ENCODE measurements at places on chromosomes 7 and 10.

DNA sequence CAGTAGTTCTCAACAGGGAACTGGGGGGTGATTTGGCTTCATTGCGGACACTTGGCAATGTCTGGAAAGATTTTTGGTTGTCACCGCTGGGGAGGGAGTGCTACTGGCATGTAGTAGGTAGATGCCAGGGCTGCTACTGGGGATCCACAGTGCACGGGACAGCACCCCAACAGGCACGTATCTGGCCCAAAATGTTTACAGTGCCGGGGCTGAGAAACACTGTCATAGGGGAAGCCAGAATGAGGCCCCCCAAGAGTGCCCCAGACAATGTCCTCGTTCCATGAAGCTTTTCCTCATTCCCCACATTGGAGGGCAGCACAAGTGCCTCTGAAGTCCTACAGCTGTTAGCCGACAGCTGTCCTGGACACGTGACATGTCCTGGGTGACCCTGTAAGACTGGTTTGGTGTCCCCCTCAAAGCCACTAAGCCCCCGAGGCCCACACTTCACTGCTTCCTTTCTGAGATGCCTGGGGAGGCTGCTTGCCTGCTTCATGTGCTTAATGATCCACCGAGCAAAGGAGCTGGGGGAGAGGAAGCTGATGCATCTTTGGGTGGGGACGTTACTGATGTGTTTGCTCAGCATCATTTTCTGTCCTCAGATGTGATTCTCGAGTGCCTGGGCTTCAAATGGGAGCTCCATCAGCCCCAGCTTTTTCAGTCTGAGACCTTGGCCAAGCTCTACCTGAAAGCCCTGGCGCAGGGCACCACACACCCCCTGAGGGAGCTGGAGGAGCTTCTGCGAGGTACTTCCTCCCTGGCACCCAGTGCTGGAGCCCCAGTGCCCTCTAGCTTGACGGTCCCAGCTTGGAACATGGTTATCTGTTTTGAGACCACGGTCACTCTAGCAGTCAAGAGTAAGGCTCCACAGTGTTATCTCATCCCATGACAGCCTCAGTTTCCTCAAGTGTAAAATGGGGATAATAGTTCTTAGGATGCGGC lies 14.7 kb downstream of the BTBD16 start:
- DNase-seq = no peak

DNA sequence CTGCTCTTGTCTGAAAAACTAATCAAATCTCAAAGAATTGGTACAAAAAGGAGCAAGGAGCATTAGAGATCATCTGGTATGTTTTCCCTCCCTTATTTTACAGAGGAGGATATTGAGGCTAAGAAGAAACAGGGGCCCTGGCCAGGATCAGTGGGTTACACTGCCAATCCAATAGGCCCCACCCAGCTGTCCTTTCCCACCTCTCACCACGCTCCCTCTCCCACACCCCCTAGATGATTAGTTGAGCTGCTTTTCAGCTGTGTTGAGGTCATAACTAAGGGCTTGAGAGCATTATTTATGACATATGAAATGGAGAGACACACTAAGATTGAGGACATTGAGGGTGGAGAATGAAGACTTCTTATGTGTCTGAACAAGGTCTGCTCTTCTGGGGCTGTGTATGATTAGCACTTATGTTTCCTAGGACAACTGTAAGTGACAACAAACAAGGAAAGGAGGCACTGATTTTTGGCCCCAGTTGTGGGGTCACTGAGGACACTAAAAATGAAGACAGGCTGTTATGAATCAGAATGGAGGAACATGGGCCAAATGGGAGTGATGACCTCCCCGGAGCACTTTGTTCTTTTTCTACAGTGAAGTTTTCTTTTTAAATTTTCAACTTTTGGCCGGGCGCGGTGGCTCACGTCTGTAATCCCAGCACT lies 26.5 kb downstream of the VWA2 start:
- no peak for DNase-seq

DNA sequence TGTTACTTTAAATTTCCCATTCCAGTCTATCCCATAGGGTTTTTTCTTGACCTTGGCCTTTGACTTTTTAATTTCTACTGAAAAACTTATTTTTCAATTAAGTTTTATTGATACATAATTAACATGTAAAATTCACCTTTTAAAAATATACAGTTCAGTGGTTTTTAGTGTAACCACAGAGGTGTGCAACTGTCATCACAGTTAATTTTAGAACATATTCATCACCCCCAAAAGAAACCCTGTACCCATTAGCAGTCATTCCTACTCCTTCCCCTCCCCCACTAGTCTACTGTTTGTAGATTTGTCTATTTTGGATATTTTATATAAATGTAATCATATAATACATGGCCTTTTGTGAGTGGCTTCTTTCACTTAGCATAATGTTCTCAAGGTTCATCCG lies 96.5 kb upstream of the GJD4 start:
- DNase-seq = no peak

DNA sequence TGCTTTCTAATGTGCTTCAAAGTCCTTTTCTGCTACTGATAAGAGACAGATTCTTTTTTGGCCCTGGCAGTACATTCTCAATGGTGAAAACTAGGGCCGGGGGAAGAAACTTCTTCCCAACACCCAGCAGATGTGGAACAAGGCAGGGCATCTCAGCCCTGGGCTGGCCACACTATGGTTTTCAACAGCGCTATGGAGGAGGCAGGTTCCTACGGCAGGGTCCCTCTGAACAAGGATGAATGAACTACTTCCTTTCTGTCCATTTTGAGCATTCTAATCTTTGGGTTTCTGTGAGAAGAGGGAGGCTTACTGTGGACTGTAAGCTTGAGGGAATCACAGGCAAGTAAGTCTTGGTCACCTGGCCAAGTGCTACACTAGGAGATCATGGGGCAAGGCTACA lies 78.7 kb downstream of the VSTM4 start:
- DNase-seq = no peak

- DNase-seq = no peak
Measured at GRCh38 chr10:10910634-10911033, 107.0 kb upstream of the CELF2 start.

GRCh38 chr10:17236468-17237148 lies 8.6 kb downstream of the VIM start:
- no peak for DNase-seq

GRCh38 chr7:78014401-78014800 lies 215.8 kb downstream of the PHTF2 start:
- DNase-seq = peak; percentile 66

- DNase-seq = no peak
Measured at GRCh38 chr7:136386876-136387275, 409.7 kb upstream of the MTPN start.

GRCh38 chr10:102133373-102134195 lies 744 bp downstream of the PPRC1 start:
- peak; percentile 68 for DNase-seq

GRCh38 chr7:22146961-22147512 lies 201.3 kb upstream of the CDCA7L start:
- no peak for DNase-seq

DNA sequence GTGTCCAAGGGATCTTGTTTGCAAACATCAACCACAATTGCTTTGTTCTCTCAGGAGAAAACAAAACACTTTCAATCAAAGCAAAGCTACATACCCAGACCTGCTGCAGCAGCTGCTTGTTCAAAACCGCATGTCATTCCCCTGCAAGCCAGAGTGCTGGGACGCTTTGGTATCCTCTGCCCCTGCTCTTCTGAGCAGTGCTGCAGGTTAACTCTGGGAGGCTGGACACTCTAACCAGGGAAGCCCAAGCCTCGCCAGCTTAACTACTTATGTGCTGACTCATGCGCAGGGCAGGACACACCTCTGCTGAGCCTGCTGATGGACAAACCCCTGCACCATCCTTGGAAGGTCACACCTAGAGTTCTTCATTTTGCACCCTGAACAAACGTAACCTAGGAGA lies 28.2 kb upstream of the ASAH2 start:
- DNase-seq = no peak

- peak; percentile 36 for DNase-seq
Measured at GRCh38 chr10:119183664-119184412, 5.2 kb upstream of the PRDX3 start.

- DNase-seq = no peak
Measured at GRCh38 chr7:35331730-35332678, 78.1 kb upstream of the TBX20 start.

DNA sequence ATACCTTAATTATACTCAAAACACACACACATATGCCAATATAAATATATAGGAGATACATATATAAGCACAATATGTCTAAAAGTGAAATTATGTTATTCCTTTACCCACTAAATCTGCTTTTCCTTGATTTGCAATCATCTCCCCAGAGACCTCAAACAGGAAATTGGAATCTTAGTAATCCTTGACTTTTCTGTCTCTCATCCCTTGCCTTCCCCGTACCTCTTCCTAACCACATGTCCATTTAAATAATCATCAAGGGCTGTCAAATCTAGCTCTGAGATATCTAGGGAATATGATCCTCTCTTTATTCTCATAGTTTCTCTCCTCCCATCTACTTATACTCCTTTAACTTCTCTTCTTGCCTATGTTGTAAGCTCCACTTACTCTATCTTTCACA lies 336.6 kb downstream of the HGF start:
- no peak for DNase-seq

- no peak for DNase-seq
Measured at GRCh38 chr7:6656413-6656812, 19.3 kb downstream of the ZNF316 start.

DNA sequence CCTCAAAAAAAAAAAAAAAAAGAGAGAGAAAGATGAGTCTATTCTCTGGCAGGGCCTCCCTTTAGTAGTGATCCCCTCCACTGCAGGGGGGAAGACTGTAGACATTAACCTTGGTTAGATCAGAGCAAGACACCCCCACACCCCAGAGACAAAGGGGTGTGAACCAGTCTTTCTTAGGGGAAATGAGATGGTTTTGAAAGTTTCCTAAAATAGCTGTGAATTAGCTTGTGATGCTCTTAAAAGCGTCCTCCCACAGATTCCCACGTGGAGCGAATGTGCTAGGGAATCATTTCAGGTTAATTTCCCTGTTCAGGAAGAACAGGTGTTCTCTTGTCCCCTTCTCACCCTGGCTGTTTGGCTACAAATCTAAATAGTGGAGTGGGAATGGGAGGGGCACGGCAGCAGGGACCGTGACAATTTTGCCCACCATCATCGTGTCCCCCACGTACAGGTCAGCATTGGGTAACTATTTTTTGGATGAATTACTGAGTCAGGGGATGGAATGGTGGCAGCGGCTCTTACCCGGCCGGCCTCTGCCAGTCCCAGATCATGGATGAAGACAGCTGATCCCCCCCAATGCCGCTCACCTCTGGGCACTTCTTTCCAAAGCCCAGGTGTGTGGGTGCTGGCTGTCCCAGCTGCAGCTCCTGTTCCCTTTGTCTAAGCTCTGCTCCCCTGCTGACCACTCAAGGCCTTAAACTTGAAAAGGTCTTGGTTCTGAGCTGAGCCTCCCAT lies 152.9 kb downstream of the CCDC3 start:
- no peak for DNase-seq

GRCh38 chr10:72784551-72785351 lies 92.8 kb downstream of the MCU start:
- no peak for DNase-seq
